ENCODE measurements at places on chromosomes 3 and 15.

- DNase-seq, result no peak
These were observed 52.7 kb downstream of the TRIM71 start for GRCh38 chr3:32870373-32871095.

GRCh38 chr3:32309654-32310242 is 71.3 kb downstream of the CMTM8 start:
- no peak for DNase-seq

DNA sequence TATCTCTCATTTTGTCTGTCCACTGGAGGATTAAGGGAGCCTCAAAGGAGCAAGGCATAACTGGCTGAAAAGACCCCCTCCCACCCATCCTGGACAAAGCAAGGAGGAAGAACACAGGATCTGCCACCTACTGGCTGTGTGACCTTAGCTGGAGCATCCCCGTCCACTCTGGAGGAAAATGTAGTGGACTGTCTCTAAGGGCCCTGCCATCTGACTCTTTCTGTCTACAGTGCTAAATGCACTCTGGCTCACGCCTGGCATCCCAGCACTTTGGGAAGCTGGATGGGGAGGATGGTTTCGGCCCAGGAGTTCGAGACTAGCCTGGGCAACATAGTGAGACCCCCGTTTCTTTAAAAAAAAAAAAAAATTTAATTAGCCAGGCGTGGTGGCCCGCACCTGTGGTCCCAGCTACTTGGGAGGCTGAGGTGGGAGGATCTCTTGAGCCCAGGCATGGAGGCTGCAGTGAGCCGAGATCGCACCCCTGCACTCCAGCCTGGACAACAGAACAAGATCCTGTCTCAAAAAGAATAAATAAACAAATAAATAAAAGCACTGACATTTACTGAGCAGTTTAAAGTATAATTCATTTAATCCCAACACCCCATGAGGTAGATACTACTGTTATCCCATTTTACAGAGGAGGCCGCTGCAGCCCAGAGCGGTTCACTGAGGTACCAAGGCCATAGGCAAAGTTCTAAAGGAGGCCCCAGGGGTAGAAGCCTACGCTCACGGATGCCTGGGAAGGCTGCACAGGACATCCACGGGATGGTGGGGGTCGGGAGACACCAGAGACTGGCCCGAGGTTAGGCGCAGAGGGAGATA is 1.1 kb downstream of the TBC1D2B start:
- DNase-seq, result no peak

GRCh38 chr3:9870978-9871377 is 9.1 kb downstream of the CIDEC start:
- DNase-seq, result no peak

DNA sequence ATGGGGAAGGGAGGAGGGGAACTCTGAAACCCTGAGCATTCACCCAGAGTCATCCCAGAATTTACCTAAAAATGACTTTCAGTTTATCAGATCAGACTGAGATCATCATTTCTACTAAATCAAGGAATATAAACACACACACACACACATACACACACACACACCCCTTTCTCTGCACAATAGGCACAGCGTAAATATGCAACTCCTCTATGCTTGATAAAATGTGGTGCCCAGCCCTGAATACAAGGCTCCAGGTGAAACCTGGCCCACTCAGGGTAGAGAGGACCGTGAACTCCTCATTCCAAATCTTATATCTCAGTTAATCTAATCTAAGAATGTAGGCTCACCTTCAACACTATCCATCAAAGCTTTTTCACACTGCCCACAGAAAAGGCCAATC is 31.8 kb upstream of the SEC22A start:
- no peak for DNase-seq

- DNase-seq, result no peak
These were observed 6.3 kb upstream of the GTPBP8 start for GRCh38 chr3:112984485-112984884.

DNA sequence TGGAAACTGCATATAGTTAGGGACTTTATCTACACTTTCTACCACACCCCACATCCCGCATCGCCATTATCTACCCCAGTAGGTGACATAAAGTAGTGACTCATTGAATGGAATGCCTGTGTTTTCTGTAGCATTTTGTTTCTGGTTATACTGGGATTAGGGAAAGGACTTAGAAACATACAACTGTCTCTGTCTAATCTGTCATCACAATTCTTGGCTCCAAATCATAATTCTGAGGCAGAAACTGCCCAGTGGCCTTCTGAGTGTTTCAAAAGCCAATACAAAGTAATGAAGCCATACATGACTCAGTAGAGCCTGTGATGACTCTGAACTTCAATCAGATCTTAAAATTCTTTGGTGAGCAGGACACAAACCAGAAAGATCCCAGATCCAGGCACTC is 115.7 kb upstream of the CHRM5 start:
- DNase-seq, result no peak

Data from Karpas-422 (cell line).